Uterus (tissue), 4 donors: ENCODE measurements at places on chromosomes 3 and 15. TPM values are rescaled to one million over a fixed set of nuclear protein-coding genes. Genes with fewer than 3 reads are reported as not detected.

DNA sequence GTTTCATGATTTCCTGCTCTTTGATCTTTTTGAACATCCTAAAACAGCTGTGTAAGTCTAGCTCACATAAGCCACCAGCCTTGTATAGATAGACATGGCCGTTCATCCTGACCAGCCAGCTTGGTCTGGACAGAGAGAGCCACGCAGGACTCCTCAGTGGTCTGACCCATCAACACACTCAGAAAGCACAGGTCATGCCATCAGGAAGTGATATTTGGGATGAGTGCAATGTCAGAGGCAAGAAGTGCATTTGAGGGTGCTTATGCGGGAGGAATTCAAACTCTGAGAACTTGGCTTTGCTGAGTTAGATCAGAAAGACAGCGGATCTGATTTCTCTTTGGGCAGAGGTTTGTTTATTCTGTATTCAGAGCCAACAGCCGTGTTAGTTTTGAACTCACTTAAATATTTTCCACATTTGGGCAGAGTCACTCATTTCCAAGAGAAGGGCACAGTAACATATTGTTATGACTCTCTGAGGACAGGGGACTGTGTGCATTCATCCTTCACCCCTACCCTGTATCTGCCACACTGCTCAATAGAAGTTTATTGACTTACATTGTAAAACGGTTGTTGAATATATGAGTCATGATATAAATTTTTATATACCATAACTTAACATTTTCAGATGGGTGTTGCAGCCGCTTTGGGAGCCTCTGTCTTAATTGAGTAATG, 225.3 kb upstream of the LYSMD4 start:
- no peak for DNase-seq

DNA sequence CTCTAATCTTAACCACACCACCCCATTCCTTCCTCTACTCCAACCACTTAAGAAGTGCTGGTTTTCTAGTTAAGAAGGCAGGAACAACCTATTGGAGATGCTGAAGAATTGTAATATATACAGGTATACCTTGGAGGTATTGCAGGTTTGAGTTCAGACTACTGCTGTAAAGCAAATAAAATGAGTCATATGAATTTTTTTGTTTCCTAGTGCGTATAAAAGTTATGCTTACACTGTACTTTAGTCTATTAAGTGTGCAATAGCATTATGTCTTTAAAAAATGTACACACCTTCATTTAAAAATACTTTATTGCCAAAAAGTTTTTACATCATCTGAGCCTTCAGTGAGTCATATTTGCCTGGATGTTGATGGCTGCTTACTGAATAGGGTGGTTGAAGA, 22.5 kb downstream of the TOPAZ1 start:
- no peak for DNase-seq

DNA sequence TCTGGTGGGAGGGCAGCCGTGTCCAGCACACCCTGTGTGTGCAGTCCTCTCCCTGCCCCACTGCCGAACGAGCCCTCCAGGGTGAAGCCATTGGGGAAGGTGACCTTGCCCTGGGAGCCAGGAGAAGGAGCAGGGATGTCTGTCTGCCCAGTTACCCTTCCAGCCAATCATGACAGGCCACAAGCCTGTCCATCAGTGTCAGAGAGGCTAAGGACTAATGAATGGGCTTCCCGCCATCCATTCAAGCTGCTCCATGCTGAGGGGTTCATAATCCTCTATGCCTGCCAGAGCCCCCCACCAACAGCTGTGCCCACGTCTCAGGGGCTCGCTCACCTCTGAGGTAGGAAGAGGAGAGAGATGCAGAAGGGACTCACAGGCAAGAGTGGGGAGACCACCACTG, 15.2 kb downstream of the ALS2CL start:
- DNase-seq: no peak

DNA sequence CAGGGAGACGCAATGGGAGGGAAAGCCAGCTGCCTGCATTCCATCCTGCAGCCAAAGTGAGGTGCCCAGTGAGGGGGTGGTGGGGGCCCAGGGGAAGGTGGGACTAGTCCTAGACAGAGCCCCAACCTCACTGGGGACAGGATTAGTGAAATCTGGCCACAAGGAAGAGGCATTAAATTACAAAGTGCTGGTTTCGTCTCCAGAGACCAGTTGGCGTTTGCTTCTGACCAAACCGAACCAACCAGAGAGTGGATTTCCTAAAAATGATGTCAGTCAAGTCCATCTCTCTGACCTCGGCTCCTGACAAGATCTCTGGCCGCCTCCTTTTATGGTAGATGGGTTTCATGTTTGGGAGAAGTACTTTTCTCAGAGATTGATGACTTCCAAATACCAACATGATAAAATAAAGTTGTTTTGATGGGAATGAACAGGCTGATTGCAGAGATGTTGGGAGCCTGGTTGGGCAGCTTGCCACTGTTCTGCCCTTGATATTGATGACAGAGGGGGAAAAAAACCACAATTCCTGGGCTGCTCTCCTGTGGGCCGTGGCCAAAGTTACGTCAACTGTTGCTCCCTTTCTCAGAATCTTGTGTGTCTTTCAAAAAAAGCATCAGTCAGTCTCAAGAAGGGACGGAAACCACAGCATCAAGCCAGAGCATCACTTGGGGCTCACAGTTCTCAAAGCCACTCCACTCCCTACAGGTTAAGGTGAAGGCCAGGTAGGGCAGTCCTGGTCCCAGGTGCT, 24.6 kb downstream of the ITGA11 start:
- DNase-seq: peak; percentile 71

DNA sequence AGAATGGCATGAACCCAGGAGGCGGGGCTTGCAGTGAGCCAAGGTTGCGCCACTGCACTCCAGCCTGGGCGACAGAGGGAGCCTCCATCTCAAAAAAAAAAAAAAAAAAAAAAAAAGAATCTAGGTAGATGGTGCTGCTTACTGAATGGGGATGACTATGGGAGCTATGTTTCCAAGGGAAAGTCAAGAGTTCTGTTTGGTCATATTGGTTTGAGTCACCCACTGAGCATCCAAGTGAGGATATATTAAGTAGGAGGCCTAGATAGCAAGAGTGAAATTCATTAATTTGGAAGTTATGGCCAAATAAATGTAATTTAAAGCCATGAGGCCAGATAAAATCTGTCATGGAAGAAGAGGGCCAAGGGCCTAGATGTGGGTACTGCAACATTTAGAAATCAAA, 9.0 kb upstream of the UACA start:
- DNase-seq: no peak

DNA sequence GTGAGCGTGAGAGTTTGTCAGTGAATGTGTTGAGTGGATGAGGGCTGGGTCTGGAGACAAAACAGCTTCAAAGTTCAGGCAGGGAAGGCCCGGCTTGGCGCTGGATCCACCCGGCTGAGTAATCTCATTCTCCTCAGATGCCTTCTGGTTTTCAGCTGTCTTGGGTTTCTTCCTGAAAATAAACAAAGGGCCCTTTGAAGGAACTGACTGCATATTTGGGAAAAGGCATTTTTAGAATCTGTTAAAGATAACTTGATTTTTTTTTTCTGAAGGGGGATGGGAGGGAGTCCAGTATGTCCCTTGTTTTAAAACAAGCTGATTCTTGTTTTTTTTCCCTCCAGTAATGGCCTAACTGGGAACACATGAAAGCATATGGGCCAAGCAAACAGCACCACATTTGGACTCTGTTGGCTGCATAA, 86.4 kb downstream of the TIGIT start:
- DNase-seq: peak; percentile 61

DNA sequence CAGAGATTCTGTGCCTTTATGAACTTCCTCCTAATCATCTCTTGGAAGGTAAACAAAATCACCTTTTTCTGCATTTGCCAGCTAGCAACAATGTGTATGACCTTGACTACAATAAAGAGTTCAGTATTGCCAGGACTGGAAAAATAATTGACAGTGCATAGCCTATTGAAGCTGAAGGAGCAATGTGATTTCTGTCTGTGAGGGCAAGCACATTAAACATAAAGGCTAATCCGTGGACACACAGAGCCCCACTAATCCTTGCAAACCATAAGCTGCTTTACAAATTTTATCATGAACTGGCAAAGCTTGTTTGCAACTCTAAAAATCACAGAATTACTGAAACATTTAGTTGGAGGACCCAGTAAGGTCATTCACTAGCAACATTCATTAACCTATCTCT, 563.8 kb downstream of the PYDC2 start:
- no peak for DNase-seq

DNA sequence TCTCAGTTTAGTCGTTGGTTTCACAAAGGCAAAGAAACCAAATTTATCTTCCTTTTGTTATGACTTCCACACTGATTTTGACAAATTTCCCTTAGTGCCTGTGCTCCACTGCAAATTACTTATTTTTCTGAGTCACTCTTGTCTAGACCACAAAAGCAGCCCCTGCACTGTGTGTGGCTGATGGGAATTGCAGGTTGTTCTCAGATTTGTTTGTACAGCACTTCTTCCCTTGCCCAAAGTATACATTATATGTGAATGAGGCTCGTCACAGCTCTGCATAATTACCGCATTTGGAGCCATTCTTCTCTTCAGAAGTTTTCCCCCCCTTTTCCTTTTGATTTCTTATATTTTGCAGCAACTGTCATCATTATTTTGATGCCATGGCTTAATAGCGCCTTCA, 354.2 kb upstream of the IL12A start:
- DNase-seq: no peak

DNA sequence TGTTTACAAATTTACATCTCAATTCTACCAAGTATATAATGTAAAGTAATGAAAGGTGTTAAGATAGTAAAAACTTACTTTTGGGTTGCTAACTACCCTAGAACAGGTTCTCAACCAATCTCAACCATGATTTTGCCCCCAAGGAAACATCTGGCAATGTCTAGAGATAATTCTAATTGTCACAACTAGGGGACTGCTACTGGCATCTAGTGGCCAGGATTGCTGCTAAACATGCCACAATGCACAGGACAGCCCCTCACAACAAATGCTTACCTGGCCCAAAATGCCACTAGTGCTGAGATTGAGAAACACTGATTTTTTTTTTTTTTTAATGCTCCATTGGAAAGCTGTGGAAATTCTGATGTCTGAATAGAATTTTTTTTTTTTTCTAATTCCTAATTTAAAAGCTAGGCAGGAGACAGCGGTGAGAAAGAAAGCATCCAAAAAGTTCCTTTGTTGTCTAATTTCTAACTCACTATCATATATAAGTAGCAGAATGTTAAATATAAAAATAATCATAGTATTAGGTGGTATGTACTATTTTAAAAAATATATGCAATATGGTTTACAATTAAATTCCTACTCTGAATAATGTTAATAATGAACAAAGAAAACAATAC, 81.5 kb downstream of the TJP1 start:
- no peak for DNase-seq

DNA sequence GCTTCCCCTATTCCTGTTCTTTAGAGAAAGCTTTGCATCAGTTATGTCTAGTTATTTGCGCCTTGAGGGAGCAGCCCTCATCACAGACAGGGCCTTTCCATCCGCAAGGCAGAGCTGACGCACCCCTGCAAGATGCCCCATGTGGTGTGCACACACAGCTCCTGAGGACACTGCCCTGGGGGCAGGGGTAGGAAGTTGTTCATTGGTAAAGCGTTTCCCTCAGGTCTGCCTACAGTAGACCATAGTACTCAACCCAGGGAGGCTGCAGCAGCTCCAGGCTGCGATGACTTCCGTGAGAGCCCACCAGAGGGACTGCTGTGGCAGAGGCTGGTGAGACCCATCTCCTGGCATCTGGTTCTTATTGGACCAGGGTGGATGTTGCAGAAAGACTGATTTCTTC, 55.1 kb upstream of the PLXNA1 start:
- DNase-seq: no peak

The LRRC2 gene
- 10.7 TPM for total RNA-seq

The EDEM1 gene
- 17.1 TPM for total RNA-seq

The NDN gene
- 64.6 TPM for total RNA-seq

The EPHA6 gene
- total RNA-seq: 7.3 TPM
